ENCODE measurements at places on chromosomes 2 and 18.
A peak's percentile ranks its signal among the peaks of the same experiment; 100 is the strongest.

GRCh38 chr2:26184555-26185303 lies 11.8 kb downstream of the GAREM2 start:
- peak; percentile 93 for DNase-seq

DNA sequence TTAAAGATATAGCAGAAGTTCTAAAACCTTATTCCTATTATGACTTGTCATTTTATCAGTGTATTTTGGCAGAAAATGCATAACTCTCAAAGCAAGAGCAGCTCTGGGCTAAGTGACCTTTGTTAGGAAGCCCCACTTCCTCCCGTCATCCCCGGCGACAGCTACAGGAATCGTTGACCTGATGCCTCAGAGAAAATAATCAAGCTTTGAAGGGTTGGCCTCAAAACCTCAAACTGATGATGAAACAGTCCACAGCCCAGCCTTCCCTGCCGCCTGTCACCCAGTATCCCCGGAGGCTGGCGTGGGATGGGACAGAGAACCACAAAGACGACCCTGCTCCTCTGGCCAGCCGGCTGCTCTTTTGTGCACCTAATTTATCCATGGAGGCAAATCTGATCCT lies 65.3 kb downstream of the KCNF1 start:
- DNase-seq = no peak

GRCh38 chr2:223635080-223635479 lies 32.9 kb upstream of the SCG2 start:
- no peak for DNase-seq

DNA sequence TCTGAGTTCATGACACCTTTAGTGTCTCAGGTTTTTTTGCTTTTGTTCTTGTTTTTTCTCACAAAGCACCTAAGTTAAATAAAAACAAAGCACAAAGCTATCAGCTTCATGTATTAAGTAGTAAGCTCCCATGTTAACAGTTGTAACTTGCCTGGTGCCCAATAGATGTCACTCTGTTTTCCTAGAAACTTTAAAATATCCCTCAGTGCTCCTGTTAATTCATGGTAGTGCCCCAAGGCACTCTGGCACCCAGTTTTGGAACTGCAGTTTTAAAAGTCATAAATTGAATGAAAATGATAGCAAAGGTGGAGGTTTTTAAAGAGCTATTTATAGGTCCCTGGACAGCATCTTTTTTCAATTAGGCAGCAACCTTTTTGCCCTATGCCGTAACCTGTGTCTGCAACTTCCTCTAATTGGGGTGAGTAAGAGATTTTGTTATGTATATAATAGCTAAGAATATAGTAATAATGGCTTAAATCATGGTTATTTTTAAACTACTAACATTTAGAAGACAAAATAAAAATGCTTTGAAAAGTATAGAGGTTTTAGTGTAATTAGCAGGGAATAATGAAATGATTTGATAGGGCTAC lies 555.0 kb upstream of the TMEFF2 start:
- no peak for DNase-seq

- DNase-seq = no peak
Observed at GRCh38 chr2:6831229-6831628, 34.5 kb downstream of the CMPK2 start.

DNA sequence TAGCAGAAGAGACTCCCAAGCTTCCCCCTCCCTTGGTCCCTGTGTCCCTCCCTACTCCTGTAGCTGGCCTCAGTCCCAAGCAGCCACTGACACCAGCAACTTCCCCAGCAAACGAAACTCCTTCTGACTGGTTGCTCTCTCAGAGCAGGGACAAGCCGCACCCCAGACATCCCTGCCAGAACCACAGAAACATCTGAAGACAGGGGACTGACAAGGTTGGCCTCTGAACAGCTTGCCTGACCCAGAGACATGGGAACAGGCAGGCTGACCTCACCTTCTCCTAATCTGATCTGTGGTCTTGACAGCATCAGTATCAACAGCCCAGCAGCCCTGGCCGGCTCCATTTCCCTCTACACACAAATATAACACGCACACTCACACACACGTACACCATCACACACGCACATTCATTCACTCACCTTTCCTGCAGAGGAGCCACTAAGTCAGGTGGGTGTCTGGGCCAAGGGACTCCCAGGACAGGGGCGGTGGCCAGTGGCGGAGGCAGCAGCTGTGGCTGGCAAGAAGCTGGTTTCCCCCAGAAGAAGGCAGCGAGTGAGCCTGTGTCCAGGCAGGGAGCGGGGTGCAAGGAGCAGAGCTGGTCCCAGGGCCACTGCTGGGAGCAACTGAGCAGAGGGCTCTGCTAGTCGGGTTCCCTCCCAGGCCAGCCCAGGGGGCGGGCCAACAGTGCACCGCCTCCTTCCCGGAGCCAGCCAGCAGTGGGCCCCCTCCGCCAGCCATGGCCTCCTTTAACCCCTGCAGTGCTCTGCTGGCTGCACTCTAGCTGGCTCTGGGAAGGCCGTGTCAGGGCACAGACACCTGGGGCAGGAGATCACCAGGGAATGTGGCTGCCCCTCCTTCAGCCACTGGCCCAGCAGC lies 59.1 kb downstream of the TNS1 start:
- no peak for DNase-seq
